ENCODE measurements at places on chromosomes 12 and 14.

- no peak for DNase-seq
Observed at GRCh38 chr14:90890322-90891020, 74.2 kb upstream of the TTC7B start.

GRCh38 chr12:109489016-109489954 is 11.9 kb downstream of the UBE3B start:
- DNase-seq, result no peak

- no peak for DNase-seq
Observed at GRCh38 chr14:59140106-59140843, 48.2 kb upstream of the DAAM1 start.

- no peak for DNase-seq
Observed at GRCh38 chr12:3250576-3250975, 173.4 kb downstream of the TSPAN9 start.

DNA sequence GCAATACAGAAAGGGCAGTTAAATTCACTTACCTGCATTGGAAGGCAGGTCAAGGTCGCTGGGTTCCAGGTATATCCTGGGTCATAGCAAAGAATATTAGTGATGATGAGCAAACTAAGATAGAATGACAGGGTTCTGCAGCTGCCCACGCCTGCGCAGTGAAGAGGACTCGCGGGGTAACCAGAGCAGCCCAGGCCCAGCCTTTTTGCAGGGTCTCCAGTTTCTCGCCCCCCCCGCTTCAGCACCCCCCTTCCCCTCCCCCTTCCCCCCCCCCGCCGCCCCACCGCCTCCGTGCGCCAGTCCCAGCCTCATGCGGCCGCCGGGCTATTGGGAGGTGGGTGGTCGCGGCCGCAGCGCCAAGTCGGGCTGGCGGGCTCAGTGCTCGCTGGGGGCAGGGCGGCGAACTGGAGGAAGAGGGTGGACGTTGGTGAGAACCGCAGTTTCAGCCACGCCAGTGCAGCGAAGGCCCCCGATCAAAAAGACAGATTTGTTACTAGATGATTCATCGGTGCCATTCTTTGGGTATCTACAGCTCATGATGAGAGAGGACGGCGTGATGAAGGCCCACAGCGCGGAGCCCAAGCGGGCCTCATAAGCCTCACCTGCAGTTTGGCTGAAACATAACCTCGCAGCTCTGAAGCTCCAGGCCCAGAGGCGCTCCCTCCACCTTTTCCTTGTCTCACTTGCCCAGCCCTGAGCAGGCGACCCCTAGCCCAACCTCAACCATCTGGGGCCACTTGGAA is 20.2 kb downstream of the SLC2A3 start:
- DNase-seq, result no peak

GRCh38 chr12:103960616-103961227 is 5.0 kb upstream of the TDG start:
- no peak for DNase-seq

- no peak for DNase-seq
Observed at GRCh38 chr12:28222081-28222700, 31.9 kb downstream of the CCDC91 start.

GRCh38 chr12:10182354-10183049 is 3.7 kb downstream of the TMEM52B start:
- DNase-seq, result no peak

DNA sequence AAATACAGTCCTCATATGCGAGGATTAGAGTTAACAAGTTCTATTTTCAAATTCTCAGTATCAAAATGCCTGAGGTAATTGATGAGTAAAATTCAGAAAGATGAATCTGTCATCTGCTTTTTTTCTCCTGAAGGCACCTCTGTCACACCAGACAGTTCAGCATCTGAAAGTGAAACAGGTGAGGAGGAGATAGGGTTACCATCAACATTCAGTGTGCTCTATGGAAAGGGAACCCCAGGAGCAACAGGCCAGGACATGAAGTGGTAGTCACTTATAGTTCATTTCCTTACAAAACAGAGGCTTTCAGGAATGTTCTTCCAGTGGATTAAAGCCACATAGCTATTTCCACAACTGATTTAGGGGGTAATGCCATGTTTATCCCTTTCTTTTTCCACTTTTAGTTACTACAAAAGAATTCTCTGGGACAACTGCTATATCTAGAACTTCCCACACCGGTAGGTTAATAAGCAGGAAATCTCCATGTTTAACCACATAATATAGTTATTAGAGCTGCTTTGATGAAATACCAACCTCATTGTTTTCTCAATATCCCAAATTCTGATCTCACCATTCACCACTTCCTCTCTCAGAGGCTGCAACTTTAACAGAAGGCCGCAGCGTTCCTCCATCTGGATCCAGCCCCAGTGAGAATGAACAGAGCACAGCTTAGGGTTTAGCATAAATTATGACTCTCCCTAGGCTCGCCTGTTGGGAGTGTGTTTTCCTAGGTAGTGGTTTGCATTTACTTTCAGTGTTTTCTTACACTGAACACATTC is 177.0 kb upstream of the CNTN1 start:
- no peak for DNase-seq

- DNase-seq, result no peak
Observed at GRCh38 chr12:112535017-112535416, 116.3 kb downstream of the PTPN11 start.

DNA sequence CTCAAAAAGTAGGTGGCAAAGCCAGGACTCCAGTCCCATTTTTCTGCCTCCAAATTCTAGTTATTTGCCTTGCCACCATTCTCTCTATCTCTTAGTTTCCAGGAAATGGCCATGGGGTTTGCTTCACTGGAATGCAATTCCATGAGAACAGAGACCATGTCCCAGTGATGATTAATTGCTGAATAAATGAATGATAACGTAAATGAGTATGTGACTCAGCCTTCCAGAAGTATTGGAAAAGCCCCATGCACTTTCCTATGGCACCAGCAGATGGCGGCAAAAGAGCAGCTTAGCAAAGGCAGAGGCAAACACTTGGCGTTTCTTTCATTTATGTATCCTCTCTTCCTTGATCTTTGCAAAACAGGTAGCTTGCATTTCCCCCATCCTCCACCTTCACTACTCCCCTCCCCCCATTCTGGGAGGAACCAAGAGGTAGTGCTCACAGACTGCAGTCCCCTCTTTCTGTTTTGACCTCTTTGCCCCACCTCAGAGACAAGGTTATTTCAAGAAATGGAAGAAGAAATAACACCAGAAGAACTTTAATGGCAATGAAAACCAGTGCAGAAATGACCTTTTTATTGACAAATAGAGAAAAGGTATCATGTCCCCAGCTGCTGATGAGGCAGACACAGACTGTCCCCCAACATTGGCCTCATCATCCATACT is 21.3 kb downstream of the TBX3 start:
- peak; percentile 64 for DNase-seq

DNA sequence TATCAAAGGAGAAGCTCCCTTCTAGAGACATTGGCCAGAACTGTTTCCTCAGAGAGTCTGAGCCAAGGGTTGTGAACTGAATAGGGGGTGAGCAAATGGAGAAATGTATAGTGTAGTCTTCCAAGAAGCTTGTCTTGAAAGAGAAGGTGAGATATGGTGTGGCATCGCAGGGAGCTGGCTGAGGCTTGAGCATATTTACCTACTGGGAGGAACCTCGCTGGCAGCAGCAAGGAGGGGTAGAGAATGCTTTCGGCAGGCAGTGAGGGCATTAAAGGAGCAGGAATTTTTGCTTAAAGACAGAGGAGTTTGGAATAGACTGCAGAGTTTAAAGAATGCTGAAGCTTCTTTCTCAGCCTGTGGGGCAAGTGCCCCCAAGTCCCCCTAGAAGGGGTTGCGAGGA is 59.3 kb upstream of the PRMT8 start:
- no peak for DNase-seq

DNA sequence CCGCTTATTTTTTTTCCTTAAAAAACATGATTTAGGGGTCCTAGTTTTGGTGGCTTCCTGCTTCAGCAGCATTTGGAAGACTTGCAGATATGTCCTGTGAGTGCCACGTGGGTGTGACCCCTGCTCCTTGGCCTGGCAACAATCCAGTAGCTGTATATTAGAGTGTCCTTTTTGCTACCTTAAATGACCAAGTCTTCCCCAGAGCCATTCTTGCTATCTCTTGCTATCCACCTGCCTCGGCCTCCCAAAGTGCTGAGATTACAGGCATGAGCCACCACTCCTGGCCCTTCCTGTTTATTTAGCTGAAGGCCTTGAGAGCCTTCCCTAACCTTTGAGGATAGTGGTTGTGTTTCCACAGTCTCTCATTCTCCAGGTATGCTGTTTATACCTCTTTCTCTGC is 17.0 kb downstream of the TPCN1 start:
- no peak for DNase-seq

- no peak for DNase-seq
Observed at GRCh38 chr12:77387214-77387613, 321.8 kb upstream of the E2F7 start.

- no peak for DNase-seq
Observed at GRCh38 chr12:78790148-78790547, 74.4 kb upstream of the SYT1 start.

GRCh38 chr12:108849660-108850059 is 7.7 kb downstream of the SSH1 start:
- DNase-seq, result no peak

DNA sequence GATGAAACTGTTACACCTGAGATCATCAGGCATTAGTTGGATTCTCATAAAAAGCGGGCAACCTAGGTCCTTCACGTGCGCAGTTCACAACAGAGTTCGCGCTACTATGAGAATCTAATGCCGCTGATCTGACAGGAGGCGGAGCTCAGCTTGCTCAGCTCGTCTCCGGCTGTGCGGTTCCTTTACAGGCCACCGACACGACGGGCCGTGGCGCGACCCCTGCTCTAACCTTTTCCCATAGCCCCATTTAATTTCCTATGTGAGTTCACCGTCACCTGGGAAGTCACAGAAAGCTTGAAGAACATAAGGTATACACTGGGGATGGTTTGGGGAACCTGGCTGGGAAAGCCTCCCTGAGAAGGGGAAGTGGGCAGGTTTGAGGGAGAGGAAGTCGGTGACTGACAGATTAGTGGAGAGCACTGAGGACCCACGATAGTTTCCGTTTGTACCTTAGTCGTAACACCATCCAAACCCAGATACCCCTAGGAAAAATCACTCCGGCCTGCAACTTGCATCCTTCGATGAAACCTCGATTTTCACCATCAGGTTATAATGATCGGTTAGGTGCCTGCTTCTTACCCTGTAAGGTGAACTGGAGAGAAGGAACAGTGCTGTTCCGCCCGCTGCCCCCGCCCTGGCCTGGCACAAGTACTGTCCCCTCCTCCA is 2.8 kb upstream of the AAAS start:
- no peak for DNase-seq

DNA sequence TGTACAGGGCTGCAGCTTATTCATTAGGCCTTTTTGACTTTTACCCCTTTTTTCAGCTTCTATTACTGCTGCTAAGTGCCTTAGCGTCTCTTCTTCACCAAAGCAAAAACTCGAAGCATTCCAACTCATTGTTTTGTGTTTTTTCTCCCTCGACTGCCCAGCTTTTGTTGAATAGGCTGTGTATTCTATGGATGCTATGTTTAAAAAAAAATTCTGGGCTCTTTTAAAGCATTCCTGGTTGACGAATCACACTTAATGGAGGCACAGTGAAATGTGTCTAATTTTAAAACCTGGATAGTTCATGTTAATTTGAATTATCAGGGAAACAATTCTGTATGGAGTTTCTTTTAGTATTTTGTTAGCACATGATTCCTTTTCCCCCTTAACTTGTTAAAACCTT is 29.7 kb downstream of the KTN1 start:
- DNase-seq, result no peak

DNA sequence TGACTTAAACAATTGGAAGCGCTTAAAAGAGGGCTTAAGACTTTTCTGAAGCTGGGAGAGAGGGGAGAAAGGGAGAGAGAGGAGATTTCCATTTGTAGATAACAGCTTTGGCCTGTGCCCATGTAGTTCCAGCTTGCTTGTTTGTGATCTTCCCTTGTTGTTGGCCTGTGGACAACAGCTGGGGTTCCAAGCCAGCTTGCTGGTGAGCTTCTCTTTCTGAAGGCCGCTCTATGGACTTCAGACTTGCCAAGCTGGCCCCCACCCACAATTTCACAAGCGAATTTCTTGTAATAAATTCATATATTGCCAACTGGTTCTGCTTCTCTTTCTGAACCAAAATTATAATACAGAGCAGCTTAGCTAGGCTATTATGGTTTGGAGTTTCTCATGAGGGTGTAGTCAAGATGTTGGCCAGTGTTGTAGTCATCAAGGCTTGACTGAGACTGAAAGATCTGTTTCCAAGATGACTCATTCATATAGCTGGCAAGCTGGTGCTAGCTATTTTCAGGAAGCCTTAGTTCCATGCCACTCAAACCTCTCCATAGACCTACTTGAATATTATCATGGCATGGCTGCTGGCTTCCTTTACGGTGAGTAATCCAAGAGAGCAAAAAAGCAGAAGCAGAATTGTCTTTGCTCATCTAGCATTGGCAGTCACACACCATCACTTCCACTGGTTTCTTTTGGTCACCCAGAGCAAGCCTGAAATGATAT is 89.4 kb downstream of the ATP23 start:
- DNase-seq, result no peak

- DNase-seq, result no peak
Observed at GRCh38 chr12:10101042-10101579, 2.3 kb upstream of the CLEC1A start.

DNA sequence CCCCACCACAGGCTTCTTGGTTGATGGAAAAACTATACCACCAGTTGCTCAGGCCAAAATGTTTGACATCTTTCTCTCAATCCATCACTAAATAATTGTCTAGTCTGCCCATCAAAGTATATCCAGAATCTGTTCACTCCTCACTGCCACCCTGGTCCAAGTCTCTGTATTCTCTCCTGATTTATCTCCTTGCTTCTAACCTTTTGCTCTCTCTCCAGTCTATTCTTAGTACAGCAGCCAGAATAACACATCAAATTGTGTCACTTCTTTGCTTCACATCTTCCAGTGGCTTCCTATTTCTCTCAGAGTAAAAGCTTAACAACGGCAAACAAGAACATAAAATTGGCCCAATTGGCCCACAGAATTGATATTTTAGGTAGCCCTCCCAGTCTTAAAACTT is 272.8 kb downstream of the IPO8 start:
- DNase-seq, result no peak

- DNase-seq, result no peak
Observed at GRCh38 chr12:127779301-127780045, 487.5 kb upstream of the TMEM132C start.

DNA sequence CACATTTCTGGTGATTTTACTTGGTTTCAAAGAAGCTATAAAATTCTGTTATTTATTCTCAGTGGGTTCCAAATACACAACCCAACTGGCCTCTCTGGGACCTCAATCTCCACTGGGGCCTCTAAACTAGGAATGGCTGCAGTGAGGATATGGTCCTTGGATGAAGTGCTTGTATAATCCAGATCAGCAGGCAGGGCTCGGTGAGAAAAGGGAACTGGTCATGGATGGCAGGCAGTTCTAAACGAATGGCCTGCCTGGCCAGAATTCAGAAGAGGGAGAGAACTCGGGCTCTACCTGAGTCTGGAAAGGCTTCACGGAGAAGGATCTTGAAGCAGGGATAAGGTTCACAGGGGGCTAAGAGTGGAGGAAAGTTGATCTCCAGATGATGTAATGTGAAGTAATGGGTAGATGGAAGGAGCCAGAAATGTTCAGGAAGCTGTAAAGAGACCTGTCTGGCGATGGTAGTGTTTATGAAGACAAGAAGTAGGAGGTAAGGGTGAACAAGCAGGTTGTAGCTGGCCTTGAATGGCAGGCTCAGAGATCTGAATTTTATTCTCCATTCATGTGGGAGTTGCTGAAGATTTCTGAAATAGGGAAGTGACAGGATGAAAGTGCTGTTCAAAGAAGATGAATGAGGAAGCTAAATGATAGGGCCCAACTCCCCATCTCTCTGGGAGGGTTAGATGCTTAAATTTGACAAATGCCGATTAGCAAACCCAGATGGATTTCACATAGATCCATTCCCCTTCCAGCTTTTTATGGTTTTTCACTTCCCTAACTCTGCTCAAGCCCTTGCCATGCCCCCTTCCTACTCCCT is 31.5 kb upstream of the ANO6 start:
- no peak for DNase-seq
